NCI-H2227 treated with DMSO at 0.1 percent for 48 hours (cell line): ENCODE measurements at places on chromosomes 16 and 17.
A peak's percentile ranks its signal among the peaks of the same experiment; 100 is the strongest.

DNA sequence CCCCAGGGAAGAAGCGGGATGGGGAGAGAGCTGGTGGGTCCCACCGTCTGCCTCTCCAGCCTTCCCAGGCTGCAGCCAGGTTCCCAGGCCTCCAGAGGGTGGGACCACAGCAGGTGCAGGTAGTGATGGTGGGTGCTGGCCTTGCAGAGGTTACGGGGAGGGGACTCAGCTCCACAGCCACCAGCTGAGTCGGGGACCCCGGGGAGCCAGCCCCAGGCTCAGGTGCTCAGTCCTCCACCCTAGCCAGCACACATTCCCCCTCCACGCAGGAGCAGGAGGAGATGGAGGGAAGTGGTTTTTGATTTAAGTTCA is 5.0 kb downstream of the TP53I13 start:
- no peak for DNase-seq

- peak; percentile 37 for DNase-seq
Measured at GRCh38 chr17:17940441-17940911, 31.7 kb downstream of the TOM1L2 start.

GRCh38 chr16:4133897-4134372 is 17.7 kb upstream of the ADCY9 start:
- DNase-seq: no peak

DNA sequence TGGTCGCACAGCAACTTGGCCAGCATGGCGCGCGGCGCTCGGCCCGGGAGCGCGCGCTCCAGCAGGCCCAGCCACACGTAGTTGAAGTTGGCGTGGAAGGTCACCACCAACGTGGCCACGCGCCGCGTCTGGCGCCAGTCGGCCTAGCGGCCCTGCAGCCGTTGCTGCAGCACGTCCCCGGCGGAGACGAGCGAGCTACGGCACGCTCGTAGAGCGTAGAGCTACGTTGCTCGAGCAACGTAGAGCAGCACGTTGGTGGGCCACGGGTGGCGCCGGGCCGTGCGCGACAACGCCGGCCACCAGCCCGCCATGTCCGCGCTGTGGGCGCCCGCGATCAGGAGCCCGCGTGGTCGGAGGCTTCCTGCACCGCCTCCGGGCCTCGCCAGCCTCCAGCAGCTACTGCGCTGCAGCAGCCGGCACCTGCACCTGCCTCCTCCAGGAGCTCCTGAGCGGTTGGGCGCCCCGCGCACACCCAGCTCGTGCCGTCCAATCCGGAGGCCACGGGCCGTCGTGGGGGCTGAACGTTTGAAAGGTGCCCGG is 13.4 kb upstream of the SULT1A1 start:
- DNase-seq: peak; percentile 61

DNA sequence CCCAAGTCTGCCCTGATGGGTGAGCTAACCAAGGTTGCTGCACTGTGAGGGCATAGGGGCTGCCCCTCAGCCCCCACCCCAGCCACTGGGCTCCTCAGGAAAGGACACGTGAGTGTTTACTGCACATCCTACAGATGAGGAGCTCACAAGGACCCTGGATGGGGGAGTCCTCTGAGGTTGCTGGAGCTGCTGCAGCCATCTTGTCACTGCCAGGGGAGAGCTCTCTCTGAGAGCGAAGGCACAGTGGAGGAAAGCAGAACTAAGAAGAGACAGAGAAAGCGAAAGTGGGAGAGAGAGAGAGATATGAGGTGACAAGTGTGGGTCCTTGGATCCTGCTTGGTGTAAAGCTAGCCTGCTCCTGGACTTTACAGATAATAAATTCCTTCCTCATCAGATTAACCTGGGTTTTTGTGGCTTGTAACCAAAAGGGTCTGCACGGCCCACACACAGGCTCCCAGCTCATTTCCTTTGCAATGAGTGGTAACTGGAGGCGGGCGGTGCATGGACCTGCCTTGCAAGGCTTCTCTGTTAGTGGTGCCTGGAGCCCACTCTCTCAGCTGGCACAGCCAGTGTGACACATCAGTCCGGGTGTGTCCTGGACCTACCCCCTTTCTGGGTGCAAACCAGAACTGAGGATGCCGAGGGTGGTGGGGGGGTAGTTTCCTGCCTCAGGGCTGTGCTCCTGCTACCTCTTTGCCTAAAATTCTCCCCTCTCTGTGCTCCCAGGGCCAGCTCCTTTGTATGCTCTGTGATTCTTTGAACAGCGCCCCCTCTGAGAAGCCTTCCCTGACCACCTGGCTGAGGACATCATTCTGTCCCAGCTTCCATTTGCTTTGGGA is 14.2 kb downstream of the SNX20 start:
- DNase-seq: no peak

- DNase-seq: no peak
Measured at GRCh38 chr17:78647032-78647431, 69.8 kb upstream of the DNAH17 start.

DNA sequence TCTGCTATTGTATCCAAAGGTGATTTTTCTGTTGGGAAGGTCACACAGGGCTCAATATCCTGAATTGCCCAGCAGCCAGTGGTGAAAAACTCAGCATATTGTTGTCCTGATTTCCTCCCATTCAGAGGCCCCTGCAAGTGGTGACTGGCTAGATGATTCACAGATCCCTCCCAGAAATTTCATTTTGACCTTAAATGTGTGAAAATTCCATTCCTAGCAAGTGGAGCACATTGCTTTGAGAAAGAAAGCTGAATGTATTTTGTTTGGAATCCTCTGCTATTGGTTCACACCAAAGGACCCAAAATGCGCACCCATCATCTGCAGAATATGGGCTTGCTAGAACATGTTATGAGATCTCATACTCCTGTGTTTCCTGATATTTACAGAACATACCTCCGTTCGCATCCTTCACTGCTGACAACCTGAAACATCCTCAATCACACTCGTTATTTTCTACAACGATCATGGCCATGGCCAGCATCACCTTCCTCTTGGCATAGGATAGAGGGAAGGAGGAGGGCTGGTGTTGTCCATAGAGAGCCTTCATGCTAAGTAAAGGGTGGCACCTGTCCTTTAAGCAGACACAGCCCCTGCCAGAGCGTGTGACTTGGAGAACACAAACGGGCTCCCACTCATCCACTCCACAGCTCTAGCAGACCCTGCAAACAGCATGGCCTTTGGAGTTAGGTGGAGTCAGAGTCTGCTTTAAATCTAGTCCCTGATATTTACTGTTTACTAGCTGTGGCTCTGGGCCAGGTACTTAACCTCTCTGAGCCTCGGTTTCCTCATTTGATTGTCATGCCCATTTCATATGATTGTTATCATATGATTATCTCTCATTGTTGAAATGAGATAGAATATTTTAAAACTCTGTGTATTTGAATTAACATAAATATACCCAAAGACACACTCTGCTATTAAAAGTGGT is 30.4 kb upstream of the NFAT5 start:
- no peak for DNase-seq

- no peak for DNase-seq
Measured at GRCh38 chr17:50538549-50539410, 6.2 kb downstream of the EPN3 start.

GRCh38 chr17:64053101-64053500 is 32.7 kb upstream of the ICAM2 start:
- DNase-seq: no peak

DNA sequence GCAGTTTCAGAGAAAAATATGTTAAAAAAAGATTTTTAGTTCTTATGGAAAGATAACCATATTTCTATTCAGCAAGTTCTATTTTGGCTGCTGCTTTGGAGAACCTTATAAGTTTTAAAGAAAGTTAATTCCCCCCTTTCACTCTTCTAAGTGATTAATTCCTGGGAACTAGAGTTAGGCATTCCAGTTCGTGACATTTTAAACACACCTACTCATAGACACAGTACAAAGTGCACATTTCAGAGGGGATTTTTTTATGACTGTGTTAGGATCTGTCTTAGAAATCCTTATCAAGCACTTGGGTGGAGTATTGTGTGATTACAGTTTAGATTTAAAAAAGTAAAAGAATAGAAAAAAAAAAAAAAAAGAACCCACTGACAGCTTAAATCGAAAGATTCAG is 3.5 kb upstream of the CDH11 start:
- DNase-seq: no peak

GRCh38 chr16:88760424-88761142 is 24.4 kb downstream of the PIEZO1 start:
- DNase-seq: no peak

GRCh38 chr16:8931859-8932258 is 31.8 kb downstream of the USP7 start:
- no peak for DNase-seq

- no peak for DNase-seq
Measured at GRCh38 chr17:32803544-32803943, 73.4 kb downstream of the MYO1D start.

- no peak for DNase-seq
Measured at GRCh38 chr17:66612993-66613392, 221.9 kb upstream of the CACNG5 start.

DNA sequence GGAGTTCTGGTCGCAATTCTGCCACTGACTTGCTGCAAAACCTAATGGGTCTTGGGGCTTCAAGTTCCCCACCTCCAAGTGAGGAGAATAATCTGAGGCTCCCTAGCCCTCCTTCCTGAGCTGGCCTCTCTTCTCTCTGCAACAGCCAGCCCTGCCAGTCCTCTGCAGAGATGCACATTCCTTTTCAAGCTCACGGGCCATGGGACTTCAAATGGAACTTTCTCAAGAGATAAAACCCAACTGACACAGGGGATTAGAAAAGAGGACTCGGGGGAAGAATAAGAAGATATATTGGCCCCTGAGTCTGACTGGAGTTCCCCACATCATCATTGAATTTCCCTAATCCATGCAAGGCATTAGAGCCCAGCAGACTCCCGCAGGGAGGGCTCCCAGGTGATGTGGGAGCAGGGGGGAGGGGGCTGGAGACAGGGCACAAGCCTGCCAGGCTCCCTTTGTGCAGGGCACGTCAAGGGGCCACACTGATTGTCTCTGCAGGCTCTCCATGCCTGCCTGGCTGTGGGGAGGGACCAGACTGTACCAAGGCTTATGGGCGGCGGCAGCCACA is 131.0 kb downstream of the CCDC144A start:
- DNase-seq: no peak

- no peak for DNase-seq
Measured at GRCh38 chr17:76131692-76132573, 9.1 kb downstream of the FOXJ1 start.

DNA sequence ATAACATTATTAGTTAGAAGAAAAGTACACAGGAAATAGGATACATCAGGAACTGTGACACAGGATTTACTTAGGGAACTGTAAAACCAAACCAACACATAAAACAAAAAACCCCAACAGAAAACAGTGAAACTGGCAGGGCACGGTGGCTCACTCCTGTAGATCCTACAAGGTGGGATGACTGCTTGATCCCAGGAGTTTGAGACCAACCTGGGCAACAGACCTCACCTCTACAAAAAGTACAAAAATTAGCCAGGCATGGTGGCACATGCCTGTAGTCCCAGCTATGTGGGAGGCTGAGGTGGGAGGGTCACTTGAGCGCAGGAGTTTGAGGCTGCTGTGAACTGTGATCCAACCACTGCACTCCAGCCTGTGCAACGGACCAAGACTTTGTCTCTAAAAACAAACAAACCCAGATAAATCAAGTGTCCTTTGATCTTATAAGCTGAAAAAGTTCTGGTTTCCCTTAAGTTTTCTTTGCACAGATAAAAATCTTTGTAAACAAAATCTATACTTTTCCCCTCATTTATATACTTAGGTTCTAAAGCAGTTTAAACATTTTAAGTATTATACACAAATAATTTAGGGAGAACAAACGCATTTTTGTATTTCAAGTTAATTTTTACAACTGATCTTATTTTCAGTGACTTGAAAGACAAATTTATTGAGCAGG is 111.5 kb upstream of the TOB1 start:
- no peak for DNase-seq

DNA sequence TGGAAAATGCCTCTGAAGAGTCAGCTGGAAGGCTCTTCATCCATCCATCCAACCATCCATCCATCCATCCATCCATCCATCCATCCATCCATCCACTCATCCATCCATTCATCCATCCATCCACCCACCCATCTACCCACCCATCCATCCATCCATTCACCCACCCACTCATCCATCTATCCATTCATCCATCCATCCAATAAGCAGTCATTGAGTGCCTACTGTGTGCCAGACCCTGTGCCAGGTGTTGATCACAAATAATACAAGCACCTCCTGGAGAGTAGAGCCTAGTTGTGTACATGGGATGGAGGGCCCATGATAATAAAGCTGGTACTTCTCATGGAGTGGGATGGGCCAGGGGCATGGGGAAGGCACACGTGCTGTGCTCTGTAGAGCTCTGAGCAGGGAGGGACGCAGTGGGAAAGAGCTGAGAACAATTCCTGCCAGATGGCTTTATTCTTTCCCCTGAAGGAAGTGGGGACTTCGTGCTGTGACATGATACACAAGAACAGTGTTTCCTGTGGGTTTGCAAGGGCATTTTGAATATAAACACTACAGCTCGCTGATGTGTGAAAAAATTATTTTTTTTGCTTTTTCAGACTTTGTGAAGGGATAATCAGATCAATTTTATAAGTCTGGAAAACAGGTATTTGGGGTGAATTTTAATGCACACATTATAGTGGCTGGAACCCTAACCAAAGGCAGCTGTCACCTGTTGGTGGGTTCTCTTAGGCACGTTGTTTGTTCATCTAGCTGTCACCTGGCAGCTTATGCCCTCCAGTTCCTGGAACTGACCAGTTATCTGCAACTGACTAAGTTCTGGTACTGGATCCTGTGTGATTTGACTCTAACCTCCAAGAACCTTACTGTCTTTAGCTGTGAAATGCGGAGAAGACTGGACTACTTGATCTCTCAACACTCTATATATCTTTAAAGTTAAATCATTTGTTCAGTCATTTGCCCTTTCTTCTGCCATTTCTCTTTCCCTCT is 61.3 kb downstream of the PRKCB start:
- no peak for DNase-seq

GRCh38 chr17:18141210-18141803 is 32.8 kb downstream of the MYO15A start:
- peak; percentile 26 for DNase-seq
